ENCODE measurements at places on chromosomes 3 and 15.

GRCh38 chr3:134211797-134212196, 38.9 kb downstream of the RYK start:
- DNase-seq = no peak

DNA sequence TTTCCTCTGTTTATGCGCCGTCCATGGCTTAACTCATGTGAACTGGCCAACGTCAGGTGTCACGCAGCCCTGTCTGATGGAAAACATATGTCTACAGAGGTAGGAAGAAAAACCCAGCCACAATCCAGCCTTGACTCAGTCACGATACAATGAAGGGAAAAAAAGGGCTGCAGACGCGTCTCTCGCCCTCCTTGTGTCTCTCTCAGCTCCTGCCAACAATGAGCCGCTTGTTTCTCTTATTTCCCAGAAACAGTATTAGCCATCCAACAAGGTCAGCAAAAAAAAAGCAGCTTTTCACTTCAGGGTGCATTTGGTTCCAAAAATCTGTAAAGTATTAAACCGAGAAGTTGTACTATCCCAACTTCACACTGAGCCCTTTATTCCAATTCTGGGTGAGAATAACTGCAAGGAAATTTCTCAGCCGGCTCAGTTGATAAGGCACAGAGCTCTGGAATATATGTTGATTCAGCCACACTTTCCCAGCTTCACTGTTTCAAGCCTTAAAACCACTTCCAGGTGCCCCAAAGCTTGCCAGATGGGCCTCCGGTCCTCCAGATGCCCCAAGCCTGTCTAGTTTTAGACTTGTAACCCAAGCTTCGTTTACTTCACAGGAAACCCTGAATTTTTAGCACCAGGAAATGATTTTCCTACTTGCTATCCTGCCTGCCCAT, 79.4 kb downstream of the TM4SF4 start:
- DNase-seq = no peak

DNA sequence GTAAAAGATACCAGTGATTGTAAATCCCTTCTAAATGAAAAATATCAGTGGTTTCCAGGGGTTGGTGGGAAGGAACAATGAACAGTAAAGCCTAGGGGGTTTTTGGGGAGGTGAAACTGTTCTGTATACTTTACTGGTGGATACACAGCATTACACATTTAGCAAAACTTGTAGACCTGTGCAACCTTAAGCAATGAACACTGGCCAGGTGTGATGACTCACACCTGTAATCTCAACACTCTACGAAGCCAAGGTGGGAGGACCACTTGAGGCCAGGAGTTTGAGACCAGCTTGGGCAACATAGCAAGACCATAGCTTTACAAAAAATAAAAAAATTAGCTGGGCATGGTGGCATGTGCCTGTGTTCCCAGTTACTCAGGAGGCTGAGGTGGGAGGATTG, 1.8 kb downstream of the CCDC13 start:
- DNase-seq = no peak

DNA sequence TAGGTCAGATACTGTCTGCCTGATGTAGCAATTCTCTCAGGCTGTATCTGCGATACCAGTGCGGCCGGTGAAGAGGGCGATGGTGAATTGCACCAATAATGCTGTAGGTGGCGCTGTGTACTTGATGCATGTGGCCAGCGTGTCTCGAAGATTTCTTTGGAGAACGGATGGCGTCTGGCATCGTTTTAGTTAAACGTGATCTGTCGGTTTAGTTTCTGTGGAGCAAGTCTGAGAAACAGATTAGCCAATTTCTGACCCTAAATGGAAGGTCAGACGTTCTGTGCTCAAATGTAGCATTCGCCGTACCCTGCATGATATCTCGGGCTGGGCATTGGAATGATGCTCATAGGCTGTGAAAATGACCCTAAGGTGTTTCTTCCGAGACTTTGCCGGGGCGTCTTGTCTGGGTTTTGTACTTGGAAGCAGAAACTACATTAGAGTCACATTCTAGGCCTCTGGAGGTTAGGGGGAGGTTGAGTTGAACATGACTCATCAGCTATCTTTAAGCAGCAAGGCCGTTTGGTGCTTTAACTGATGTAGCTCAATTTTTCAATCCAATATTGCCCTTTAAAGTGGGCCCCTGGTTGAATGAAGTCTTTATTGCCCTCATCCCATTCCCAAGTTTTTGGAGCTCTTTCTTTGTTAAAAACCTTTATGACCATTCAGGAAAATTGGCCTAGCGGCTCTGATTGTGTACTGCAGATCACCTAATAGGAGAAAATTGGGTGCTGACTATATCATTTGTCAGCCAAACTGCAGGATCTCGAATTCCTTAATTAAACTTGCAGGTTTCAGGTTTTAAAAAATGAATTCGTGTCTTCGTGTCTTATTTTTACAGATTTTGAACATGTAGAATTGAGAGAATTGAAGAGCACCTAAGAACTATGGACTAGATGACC, 80.0 kb downstream of the SQOR start:
- DNase-seq = peak; percentile 9

DNA sequence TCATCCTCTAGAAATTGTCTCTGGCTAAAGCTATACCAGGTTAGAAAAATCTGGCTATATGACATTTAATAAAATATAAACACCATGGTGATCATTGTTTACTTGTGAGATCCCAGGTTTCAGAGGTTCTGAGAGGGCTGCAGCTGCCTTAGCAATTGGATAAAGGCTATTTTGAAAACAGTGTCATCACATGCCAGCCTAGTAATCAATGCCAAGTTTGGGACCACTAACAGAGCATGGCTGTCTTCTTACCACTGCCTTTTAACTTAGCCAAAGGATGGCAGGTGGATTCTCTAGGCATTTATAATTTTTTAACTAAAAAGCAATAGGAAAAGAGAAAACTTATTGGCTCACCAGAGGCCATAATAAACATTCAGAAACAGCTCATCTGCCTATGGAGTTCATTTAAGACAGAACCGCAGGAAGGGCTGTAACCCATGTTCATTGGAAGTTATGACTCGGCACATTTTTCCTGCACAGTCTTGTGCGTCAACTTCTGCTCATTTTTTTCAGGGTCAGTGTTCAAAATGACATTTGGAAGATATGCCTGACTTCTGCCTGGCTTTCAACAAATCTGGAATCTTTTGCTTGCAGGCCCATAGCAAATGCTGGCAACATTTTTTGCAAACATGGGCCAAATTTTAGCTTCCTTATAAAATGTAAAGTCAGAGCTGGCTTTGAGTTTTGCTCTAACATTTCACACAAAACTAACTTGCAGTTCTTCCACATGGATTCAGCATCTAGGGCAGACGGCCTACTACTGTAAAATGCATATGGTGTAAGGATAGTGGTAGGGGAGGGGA, 476.0 kb upstream of the TBL1XR1 start:
- no peak for DNase-seq

GRCh38 chr3:87358066-87358465, 81.7 kb upstream of the POU1F1 start:
- DNase-seq = no peak

DNA sequence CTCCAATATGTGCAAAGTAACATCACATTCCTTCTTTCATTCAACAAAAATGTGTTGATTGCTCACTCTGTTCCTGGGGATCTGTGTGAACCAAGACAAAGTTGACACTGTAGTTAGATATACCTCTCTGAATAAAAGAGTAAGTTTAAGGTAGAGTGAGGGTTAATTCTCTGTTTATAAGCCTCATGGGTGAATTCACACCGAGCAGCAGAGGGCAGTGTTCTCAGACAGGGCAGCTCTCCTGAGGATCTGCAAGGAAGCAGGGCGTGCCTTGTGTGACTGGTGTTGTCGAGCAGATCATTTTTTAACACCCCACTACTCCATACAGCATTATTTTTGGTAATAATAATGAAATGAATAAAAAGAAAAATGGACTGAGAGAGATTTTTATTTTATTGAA, 34.4 kb downstream of the PAQR9 start:
- no peak for DNase-seq

- DNase-seq = no peak
Measured at GRCh38 chr15:70605606-70606410, 157.6 kb downstream of the UACA start.

DNA sequence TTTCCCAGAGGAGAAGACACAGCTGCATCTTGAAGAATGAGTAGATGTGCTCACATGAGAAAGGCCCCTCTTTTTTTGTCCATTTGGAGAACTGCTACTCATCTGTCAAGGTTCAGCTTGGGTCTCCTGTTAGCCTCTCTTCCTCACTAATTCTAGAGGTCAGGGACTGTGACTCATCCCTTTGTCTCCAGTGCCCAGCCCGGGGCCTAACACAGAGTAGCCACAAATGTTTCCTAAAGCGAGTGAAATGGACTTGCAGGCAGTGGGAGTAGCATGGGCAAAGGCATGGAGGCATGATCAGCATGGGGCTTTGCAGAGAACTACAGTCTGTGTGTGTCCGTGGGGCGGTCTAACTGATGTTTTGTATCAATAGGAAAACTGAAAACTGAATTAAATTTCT, 33.9 kb upstream of the MRPS22 start:
- no peak for DNase-seq

DNA sequence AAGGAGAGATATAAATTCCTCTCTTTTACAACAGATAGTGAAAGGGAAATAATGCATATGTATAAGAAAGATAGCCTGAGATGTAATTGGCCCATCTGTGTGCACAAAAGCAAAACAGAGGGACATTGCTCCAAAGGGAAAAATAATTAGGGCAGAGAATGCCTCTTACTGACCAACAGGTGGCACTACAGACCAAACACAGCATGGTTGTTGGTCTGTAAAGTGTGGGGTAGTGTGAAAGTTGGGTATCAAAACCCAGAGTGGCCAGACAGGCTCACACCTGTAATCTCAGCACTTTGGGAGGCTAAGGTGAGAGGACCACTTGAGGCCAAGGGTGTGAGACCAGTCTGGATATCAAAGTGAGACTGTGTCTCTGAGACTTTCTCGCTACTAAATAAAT, 4.5 kb upstream of the TLNRD1 start:
- DNase-seq = no peak

GRCh38 chr3:10517627-10518026, 12.2 kb upstream of the ATP2B2 start:
- no peak for DNase-seq

DNA sequence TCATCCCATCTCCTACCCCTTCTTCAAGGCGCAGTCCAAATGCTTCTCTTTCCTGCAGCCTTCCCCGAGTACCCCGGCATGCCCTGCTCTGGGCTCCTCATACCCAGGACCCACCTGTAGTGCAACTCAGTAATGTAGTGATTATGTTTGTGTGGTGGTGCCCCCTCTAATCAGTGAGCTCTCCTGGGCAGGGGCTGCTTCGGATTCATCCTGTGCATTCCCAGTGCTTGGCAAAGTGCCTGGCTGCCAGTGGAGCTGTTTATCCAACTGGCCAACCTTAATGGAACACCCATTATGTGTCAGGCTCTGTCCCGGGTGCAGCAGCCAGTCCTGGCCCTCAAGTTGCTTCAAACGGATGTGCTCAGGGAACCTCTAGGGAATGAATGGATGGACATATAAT, 174.4 kb upstream of the LINGO1 start:
- DNase-seq = no peak

GRCh38 chr3:128180436-128180835, 27.2 kb downstream of the EEFSEC start:
- no peak for DNase-seq

- no peak for DNase-seq
Measured at GRCh38 chr15:100439514-100439913, 89.2 kb downstream of the CERS3 start.

GRCh38 chr3:170680593-170680992, 94.7 kb upstream of the SLC7A14 start:
- DNase-seq = no peak

DNA sequence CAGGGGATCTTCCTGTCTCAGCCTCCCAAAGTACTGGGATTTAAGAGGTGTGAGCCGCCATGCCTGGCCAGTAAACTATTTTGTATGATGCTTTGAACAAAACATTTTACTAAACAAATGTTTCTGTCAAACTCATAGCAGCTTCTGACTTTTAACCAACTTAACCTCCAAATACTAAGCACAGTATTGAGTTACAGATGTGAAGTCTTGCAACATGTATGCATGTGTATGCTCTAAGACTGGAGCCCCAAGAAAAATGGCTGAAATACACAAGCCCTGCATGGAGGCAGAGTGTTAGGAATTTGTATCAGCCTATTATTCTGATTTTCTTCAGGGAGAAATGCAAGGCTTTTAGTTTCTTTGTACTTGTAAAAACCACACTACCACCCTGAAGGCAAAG, 137.1 kb downstream of the CBLB start:
- DNase-seq = no peak

- DNase-seq = no peak
Measured at GRCh38 chr3:17749281-17749680, 6.8 kb upstream of the TBC1D5 start.
